ENCODE measurements at places on chromosomes 1 and 21.
A peak's percentile ranks its signal among the peaks of the same experiment; 100 is the strongest.

DNA sequence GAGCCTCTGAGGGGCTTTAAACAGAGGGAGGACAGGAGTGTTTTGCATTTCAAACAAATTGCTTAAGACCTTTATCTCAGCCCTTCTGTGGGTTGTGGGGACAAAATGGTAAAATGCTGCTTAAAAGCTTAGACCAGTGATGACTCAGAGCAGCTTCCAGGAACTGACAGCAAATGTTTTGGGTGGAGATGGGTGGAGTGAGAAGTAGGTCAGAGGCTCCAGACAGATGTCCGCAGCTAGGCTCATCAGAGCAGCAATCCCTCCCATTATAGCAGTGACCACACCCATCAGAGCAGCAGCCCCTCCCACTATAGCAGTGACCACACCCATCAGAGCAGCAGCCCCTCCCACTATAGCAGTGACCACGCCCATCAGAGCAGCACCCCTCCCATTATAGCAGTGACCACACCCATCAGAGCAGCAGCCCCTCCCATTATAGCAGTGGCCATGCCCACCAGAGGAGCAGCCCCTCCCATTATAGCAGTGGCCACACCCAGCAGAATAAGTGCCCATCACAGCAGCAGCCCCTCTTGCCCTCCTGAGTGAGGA is 532.2 kb downstream of the MATN1 start:
- peak; percentile 60 for DNase-seq

- DNase-seq = no peak
Measured at GRCh38 chr1:160838888-160839287, 23.8 kb downstream of the CD244 start.

DNA sequence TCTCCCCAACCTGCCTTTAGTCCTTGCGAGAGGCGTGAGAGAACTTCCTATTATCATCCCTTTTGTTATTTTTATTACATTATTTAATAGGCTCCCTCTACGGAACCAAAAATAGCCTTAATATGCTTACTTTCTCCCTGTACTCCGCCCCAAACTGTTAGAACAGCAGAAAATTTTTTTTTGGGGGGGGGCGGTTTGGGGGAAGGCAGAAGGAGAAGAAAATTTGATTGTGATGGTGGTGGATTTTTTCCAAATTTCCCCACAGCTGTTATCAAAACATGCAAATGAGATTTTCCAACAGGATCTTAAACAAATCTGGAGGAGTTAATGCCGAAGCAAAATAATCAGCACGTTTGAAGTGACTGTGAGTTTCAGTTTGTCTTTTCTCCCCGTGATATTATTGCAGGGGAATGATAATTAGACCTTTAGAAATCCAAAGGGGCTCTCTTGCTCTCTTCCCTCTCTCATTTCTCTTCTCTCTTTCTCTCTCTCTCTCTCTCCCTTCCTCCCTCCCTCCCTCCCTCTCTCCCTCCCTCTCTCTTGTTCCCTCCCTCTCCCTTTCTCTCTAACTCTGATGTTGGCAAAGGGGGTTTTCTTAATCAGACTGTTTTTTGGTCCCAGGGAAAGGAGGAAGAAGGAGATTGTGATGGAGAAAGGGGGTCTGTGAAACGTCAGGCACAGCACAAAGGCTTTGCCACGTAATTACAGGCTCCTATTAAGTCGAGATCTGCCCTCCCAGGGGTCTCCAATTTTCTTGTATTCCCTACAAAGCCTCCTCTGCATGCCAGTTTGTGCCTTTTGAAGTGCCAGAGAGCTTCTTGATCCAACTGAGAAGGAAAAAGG is 1.1 kb upstream of the PRRX1 start:
- DNase-seq = no peak

DNA sequence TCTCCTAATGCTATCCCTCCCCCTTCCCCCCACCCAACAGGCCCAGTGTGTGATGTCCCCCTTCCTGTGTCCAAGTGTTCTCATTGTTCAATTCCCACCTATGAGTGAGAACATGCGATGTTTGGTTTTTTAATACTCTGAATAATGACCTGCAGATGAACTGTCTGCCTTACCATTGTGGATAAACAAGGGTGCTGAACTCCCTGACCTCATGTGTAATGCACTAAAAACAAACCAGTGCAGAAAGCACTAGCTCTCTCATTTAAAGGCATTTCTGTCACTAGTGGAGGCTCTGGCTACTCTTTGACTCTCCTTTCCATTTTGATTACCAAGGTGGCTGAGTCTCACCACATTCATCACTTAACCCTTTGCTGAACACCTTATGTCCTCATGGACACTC is 23.1 kb upstream of the TRAF3IP3 start:
- DNase-seq = no peak

DNA sequence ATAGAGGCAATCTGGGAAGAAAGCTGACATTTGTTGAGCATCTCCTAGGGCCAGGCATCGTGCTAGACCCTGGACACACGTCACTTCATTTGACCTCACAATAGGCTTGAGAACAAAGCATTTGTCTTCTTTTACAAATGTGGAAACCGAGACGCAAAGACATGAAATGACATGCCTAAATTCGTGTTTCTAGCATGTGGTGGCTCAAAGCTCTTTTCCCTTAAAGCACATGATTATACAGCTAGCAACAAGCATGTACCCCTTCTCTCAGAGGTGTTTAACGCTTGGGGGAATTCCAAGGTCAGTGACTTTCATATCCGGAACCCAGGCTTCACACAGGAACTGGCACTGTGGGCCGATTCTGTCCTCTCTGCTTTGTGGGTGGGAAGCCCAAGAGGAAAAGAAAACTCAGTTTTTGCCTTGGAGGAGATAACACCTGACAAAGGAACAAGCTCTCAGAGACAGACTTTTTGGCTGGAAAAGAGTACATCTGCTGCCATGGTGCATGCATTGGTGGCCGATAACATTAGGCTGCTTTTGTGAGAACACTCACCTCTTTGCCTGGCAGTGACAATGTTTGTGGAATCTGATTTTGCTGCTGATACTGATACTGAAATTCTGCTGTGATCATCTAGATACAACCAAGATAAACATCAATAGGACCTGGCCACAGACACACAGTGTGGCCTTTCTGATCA is 15.4 kb upstream of the CD2 start:
- no peak for DNase-seq

DNA sequence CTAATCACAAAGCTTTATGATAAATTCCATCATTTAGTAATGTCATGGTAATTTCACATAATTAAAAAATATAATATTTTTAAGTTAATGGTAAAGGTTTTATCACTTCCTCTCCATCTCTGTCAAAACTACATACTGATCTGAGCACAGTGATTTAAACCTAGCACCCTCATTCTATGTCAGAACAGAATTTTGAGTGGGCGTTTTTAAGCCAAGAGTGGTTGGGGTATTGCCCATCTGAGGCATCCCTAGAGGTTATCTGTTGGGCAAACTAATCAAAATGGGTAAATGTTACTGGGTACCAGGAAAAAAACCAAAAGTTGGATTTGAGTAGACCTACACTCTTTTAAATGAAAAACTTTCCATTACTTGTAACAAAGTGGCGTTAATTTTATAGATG is 100.7 kb upstream of the GFI1 start:
- DNase-seq = no peak

GRCh38 chr1:25731626-25732370 is 68.2 kb upstream of the SELENON start:
- no peak for DNase-seq

- no peak for DNase-seq
Measured at GRCh38 chr21:35730325-35730724, 330.0 kb downstream of the SETD4 start.

- no peak for DNase-seq
Measured at GRCh38 chr1:151435174-151435573, 24.1 kb downstream of the POGZ start.

DNA sequence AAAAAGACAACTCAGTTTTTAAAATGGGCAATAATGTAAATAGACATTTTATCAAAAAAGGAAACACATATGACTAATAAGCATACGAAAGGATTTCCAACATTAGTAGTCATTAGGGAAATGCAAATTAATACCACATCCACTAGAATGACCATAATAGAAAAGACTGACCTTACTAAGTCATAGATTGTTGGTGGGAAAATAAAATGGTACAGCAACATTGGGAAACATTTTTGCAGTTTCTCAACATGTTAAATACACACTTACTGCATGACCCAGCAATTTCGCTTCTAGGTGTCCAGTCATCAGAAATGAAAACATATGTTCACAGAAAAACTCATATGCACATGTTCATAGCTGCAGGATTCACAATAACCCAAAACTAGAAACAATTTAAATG is 29.9 kb upstream of the SLC44A3 start:
- no peak for DNase-seq

GRCh38 chr1:214615109-214615508 is 12.1 kb downstream of the CENPF start:
- no peak for DNase-seq

DNA sequence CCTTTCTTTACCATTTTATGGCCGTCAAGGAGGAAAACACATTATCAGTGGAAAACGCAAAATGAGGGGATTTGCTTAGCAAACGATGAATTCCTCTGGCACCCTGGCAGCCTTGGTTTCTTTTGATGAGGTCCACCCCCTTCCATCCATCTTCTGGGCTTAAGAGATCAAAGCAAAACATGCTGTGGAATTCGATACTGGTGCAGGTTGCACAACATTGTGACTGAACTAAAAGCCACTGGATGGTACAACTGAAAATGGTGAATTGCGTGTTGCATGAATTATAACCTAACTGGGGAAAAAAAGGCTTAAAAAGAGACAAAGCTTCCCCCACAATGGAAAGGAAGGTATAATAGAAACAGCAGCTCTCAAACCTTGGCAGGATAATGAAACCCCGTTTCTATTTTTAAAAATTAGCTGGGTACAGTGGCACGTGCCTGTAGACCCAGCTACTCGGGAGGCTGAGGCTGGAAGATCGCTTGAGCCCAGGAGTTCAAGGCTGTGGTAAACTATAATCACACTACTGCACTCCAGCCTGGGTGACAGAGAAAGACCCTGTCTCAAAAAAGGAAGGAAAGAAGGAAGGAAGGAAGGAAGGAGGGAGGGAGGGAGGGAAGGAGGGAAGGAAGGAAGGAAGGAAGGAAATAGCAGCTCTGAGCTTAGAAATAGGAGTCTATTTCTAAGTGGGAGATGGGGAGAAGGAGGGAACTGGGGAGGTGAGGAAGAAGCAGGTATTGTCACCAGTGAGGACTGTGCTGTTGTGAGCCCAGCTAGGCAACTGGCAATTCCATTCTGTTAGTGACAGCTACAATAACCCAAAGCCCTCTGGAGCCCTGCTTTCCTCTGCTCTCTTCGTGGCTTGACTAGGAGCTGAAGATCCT is 29.0 kb upstream of the LGALS8 start:
- no peak for DNase-seq

- DNase-seq = no peak
Measured at GRCh38 chr1:162035241-162035640, 11.6 kb upstream of the OLFML2B start.

- DNase-seq = peak; percentile 90
Measured at GRCh38 chr1:35564037-35564883, 6.7 kb downstream of the NCDN start.

DNA sequence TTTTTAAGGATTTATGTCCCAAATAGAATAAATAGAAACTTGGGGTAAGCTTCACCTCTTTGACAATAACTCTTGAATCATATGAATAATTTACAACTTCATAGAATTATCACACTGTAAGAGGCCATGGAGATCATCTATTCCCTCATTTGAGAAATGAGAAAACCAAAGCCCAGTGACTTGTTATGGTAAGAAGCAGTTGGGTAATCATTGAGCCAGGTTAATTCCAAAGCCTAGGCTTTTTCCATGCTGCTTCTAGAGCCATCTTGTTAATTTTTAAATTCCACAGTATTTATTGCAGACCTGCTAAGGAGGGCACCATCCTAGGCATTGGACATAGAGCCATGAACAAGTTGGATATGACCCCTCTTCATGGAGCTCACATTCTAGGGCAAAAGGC is 160.5 kb downstream of the CDC7 start:
- no peak for DNase-seq

DNA sequence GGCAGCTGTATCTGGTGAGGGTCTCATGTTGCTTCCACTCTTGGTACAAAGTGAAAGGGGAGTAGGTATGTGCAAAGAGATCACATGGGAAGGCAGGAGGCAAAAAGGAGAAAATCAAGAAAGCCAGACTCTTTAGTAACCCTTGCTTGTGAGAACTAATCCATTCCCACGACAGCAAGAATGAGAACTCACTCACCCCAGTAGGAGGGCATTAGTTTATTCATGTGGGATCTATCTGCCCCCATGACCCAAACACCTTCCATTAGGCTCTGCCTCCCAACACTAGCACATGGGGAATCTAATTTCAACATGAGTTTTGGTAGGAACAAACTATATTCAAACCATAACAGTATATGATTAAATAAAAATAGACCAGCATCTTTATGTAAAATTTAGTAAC is 57.6 kb downstream of the ZNHIT6 start:
- peak; percentile 38 for DNase-seq

DNA sequence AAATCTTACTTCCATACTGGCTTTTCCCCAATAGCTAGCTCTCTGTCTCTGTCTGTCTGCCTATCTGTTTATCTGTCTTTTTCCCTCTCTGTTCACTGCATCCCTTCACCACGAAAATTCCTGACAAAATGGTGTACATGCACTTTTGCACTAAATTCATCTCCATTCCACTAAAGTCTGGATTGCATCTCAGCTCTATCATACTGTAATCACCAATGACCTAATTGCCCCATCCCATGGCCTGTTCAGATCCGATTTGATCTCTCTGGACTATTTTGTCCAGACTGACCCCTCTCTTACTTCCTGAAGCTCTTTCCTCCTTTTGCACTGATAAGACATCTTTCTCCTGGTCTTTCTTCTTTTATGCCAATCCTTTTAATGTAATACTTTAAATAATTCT is 112.5 kb upstream of the USH2A start:
- no peak for DNase-seq

DNA sequence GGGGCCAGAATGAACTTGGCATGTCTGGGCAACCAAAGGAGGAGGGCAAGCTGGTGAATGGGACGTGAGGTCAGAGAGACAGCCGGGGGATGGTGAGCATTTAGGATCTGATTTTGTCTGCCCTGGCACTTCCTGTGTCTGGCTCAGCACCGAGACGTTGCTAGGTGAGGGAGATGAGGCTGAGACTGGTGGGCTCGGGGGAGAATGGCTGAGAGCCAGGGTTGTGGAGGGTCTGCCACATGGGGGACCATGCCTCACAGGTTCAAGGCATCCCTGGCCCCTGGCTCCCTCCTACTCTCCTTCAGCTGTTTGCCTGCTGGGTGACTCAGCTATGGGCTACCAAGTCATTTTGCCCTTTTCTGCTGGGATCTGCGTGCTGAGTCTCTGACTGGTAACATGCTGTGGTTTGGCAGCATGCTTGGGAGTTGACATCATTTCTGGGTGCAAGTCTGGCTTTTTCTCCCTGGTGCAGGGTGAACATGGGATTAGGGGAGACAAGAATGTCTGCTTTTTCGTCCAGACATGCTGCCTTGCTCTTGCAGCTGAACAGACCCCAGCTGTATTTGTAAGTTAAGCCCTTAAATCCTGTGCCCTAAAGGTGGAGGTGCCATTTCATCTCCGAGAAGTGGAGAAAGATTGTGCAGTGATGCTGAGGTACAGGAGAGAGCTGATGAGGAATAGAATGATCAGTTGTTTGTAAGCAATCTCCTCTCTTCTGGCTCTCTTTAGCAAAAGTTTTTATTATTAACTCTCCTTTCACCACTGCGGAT is 17.6 kb downstream of the GALNT2 start:
- no peak for DNase-seq

All from NT2/D1 (cell line).